ENCODE measurements at places on chromosomes 5 and 9.

GRCh38 chr5:115170929-115171510, 1.3 kb upstream of the TRIM36 start:
- no peak for DNase-seq

DNA sequence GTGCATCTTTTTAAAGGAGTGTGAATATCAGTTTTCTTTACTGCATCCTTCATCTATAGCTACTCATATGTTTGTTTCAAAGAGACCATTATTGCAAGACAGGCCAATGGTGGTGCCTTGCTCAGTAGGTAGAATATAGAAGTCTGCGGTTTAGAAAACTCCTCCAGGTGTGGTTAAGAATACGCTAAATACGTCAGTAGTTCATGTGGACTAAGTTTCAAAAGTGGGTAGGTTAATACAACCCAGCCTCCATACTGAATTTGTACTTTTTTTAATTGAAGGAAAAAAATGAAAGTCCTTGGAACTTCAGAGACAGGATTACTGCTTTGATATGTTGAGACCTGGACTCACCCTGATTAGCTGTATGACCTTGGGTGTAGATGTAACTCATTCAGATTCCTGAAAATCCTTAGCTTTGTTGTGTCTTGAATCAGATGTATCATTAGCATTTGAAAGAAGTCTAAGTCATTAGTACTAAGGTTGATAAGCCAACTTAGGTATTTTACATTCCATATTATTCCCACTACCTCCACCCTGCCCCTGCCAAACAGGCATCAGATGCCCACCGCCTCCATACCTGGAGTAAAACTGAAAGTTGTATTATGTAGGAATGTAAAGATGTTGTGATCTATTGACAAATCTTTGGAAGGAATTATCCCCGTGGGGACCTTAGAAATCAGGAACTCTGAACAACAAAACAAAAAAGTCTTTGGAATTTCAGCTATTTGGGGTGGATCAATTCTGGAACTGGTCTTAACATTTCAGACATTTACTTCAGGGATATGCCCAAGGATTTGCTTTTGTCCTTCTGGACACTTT, 6.1 kb downstream of the BASP1 start:
- no peak for DNase-seq

DNA sequence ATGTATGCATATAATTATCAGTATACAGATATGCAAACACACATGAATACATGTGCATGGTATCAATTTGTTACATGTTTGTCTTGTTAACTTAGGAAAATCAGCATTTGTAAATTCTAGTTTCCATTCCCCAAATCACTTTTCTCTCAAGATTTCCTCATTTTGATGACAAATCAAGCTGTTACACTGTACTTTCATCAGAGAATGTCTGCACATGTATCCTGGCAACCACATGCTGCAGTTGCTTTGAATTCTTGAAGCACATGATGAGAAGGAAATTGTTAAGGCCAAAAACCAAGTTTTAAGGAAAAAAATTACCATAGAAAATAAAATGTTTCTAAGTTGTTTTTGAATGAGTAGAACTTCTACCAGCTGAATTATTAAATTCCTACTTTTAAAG, 1834.5 kb downstream of the EFNA5 start:
- no peak for DNase-seq

DNA sequence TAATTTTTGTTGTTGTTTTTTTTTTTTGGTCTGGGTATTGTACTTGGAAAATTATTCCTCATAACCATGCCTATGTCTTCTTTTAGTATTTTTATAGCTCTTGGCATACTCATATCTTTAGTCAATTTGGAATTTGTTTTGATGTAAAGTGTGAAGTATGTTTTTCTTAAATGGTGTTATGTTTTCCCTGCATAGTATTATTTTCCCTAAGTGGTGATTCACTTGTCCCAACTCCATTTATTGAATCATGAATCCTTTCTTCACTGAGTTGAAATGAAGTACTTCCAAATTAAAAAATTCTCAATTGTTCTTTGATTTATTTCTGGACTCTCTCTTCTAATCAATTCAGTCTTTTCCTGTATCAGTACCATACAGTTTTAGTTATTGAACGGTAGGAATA, 46.5 kb downstream of the POLK start:
- DNase-seq, result no peak

DNA sequence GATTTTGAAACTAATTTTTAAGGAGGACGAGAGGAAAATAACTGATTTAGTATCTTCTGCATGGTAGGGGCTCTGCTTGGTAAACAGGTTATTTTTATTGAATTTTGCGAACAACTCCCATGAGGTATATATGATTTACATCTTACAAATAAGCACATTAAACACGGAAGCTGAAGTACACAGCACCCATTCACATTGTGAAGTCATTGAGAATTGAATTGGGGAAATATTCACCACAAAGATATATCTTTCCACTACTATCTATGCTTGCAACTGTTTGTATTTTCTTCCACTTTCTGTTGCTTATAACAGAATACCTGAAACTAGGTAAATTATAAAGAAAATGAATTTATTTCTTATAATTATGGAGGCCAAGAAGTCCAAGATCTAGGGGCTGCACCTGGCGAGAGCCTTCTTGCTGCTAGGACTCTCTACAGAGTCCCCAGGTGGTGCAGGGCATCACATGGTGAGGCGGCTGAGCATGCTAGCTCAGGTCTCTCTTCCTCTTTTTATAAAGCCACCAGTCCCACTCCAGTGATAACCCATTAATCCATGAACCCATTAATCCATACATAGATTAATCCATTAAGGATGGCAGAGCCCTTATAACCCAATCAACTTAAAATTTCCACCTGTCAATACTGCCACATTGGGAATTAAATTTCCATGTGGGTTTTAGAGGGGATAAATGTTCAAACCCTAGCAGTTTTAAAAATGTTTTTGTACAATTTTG, 79.0 kb upstream of the ZNF608 start:
- no peak for DNase-seq

DNA sequence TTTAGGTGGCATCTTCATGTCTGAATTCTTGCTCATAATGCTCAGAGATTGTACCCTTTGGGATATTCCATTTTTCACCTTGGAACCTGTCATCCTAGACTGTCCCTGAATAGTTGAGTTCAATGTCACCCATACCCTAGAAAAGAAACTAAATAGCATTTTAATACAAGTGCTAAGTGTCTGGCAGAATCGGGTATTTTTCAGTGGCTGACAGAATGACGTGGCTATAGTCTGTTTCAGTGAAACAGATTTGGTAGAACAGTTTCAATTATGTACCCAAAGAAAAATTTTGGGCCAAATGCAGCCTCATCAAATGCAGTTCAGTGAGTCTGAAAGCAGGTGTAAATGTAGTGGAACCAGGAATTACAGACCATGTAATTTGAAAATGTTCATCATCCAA, 1041.2 kb downstream of the DTWD2 start:
- DNase-seq, result no peak

- DNase-seq, result no peak
These were observed 428.5 kb upstream of the ITGA1 start for GRCh38 chr5:52359261-52359660.

- no peak for DNase-seq
These were observed 271.6 kb upstream of the TRPM3 start for GRCh38 chr9:71393005-71393404.

DNA sequence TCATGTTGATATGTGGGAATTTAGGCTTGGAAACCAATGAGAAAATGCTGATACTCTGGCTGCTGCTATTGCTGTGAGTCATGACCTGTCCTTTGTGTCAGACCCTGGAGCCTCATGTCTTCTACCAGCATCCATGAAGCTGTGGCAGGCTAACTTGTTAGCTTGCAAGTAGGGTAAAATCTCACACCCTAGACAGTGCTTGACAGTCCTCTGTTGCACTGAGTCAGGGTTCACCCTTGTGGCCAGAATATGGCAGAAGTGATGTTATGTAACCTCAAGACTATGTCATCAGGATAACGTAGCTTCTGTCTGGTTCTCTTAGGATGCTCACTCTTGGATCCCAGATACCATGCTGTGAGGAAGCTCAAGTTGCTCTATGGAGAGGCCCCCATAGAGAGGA, 110.8 kb downstream of the LHX2 start:
- DNase-seq, result no peak

DNA sequence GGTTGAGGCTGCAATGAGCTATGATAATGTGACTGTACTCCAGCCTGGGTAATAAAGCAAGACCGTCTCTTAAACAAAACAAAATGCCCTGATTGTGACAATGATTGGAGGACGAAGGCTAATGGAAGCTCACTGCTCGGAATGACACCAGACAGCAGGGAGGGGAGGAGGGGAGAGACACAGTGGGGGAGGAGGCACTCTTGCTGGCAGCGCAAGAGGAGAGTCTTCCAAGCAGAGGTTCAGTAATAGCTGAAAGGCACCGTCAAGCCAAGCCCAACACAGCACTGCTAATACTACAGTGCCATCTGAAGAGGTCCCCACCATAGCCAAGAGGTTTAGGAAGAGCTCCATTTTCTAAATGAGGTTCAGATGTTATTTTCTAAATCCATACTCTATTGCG, 102.3 kb downstream of the GLDC start:
- DNase-seq, result no peak

DNA sequence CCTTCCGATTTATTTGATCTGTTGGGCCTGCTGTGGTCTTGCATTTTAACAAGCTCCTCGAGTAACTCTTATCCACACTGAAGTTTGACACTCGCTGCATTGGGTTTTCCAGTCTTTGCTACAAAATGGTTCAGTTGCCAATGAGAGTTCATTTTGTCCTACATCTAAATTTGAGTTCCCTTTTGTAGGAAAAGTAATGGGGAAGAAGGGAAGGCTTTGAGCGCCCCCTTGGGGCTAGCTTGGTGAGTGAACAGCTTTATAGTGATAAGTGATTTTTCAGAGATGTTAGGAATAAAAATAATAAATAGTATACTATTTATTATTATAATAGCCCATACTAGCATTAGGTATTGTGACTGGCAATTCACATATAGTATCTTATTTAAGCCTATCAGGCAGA, 89.9 kb upstream of the GNAQ start:
- peak; percentile 37 for DNase-seq

DNA sequence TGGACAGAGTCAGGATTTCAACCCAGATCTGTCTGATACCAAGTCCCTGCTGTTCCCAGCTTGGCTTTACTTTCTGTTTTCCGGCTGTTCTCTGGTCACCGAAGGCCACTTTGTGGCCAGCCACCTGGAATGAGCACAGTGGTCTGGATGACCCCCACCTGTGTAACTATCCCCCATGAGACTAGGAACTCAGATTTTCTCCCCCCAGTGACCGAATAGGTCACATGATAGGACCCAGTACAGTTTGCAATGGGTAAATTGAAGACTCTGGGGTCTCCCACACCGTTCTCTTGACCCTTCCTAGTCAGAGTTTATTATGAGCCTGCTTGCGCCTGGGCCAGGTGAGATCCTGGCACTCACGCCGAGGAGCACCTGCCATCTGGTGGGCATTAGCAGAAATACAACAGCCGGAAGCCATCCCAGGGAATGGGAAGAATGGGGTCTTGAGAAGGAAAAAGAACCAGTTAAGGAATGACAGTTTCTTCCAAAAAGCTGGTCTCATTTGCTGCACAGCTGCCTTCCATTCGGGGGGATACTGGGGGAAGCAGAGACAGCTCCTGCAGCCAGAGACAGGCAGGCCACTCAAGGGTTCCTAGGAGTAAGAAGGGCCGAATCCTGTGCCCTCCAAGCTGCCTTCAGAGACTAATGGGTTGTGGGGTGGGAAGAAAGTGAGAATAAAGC, 7.1 kb downstream of the PHYHD1 start:
- peak; percentile 35 for DNase-seq

GRCh38 chr9:93028448-93029006, 30.0 kb upstream of the SUSD3 start:
- DNase-seq, result peak; percentile 55

DNA sequence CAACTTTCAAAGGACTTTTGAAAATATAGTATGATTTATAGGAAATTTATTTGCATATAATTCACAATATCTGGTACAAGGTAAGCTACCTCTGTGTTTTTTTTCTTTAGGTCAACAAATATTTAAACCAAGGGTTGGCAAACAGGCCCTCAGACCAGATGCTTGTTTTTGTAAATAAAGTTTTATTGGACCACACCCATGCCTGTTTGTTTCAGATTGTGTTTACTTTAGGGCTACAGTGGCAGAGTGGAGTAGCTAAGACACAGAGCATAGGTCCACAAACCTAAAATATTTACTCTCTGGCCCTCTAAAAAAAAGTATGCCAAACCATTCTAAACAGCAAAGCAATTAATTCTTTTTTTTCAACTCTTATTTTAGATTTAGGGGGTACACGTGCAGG, 119.7 kb upstream of the CCDC152 start:
- no peak for DNase-seq

DNA sequence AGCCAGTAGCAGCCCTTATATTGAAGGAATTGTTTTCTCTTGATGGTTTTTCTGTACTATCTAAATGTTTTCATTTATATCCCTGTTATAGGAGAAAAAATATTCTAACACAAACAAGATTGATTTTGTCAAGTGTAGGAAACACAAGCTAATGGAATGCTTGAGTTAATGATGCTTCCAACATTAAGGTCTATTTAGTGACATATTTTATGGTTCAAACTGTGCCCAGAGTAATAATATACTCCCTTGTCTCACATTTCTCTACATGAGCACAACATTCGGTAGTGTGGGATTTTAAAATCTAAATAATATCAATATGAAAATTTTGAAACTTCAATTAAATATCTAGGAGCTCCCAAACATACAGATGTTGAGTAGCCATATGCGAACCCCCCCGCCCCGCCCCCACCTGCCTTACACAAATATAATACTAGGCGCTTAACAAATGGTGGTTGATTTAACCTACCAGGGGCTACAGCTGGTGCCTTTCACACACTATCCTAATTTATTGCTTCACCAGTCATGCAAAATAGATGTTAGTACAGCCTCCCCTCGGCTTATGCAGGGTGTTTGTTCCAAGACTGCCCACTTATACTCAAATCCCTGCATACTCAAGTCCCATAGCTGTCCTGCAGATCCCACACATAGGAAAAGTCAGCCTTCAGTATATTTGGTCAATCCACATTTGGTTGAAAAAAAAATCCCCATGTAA, 124.1 kb upstream of the ACO1 start:
- no peak for DNase-seq

GRCh38 chr9:70983723-70984295, 137.6 kb downstream of the TRPM3 start:
- no peak for DNase-seq

- no peak for DNase-seq
These were observed 195.2 kb downstream of the TAF11L14 start for GRCh38 chr5:17829456-17829855.

GRCh38 chr5:1420211-1421195, 24.7 kb downstream of the SLC6A3 start:
- DNase-seq, result no peak

GRCh38 chr5:74851684-74852353, 14.4 kb downstream of the FAM169A start:
- no peak for DNase-seq

- no peak for DNase-seq
These were observed 123.2 kb downstream of the DCP2 start for GRCh38 chr5:113099822-113100221.
